AML-193 (cell line): ENCODE measurements at places on chromosomes 16 and 17.

DNA sequence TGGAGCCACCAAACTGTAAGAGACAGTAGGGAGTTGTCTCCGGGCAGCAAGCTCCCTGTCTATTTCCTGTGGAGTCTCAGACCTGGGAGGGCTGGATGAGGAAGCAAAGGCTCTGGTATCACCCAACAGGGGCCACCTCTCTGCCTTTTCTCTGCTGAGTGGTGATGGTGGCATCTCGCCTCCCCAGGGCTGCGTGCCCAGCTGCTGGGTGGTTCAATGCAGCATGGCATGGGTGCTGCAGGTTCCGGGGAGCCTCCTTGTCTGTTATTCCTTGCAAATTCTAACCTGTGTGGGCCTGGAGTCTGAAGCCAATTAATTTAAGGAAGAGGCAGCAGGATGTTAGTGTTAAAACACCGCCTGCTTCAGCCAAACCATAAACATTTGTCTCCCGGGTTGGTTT is 78.2 kb downstream of the CCDC182 start:
- DNase-seq, result no peak

DNA sequence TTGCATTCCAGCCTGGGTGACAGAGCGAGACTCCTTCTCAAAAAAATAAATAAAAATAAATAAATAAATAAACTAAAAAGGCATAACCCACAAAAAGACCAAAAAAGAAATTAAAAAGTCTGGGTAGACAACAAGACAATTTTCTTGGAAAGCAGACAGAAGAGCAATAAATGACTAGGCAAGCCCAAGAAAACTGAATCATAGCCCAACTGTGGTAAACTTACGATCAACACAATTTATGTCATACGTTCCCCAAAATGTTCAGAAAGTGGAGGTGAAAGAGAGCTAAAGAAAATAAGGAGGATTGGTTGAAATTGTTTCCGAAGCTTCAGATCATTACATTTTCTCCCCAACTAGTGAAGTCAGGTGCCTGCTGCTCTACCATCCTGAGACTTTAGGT is 31.3 kb upstream of the C17orf78 start:
- no peak for DNase-seq

- DNase-seq, result peak; percentile 89
Observed at GRCh38 chr16:11105038-11105903, 150.7 kb downstream of the SOCS1 start.

DNA sequence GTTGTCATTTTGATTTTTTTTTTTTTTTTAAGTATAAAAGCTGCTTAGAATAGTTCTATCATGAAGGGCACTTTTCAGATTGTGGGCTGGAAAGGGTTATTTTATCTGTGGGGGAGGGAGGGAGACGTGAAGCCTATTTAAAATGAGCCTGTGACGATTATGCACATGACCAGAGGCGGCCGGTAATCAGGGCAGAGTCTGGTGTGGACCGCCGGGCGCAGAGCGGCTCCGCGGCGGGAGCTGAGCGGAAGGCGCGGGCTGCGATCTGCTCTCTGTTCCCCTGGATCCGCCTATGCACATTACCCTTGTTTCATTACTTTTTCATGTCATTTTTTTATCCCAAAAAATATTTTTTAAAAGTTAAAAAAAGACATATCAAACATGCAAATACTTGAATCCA is 23.5 kb downstream of the TMC6 start:
- DNase-seq, result no peak

- peak; percentile 32 for DNase-seq
Observed at GRCh38 chr16:89363621-89364393, 126.6 kb downstream of the ANKRD11 start.

GRCh38 chr16:11010575-11011221 is 66.3 kb downstream of the CLEC16A start:
- no peak for DNase-seq

DNA sequence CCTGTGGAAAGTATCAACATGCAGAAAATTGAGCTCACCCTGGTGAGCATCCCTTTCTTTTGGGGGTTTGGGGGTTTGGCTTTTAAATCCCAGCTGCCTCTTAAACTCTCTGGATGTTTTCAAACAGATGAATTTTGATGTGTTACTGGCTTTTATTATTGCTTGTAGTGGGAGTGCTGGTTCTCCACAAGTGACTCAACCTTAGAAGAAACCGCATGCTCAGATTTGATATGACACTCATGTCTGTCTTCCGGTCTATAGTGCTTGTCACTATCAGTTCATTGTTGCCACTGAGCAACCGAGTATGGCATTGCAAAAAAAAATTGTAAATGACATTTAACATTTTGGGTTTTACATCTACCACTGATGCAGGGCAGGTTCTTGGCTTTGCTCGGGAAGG is 104.5 kb downstream of the HS3ST4 start:
- DNase-seq, result no peak

- DNase-seq, result no peak
Observed at GRCh38 chr16:8863594-8864424, 5.0 kb downstream of the CARHSP1 start.

- DNase-seq, result no peak
Observed at GRCh38 chr17:42781639-42782165, 1.3 kb downstream of the WNK4 start.

DNA sequence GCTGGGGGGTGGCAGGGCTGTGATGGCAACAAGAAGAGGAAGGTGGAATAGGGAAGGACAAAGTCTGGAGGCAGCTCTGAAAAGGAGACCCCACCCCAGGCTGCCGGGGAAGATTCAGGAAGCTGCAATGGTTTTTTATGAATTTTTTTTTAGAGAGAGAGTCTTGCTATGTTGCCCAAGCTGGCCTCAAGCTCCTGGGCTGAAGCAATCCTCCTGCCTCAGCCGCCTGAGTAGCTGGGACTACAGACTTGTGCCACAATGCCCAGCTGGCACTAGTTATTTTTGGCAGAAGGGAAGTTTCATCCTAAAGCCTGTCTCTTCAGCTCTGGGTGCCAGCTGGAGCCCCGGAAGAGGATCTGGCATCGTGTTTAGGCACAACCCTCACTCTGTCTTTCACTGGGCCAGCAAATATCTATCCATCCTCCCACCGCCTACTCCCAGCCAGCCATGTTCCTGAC is 1.3 kb upstream of the CES3 start:
- DNase-seq, result no peak

DNA sequence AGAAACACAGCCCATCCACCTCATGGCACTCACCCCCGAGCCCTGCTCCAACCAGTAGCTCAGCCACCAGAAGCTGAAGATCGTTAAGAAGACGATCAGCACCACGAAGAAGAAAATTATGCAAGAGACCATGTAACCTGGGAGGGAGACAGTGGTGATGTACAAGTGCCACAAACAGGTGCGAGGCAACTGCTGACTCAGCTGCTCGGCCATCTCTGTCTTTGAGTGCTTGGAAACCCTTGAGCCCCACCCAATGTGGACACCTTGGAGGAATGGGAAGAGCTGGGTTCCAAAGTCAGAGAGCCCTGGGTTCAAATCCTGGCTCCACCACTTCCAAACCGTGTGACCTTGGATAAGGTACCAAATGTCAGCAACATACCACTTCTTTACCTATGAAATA is 38.1 kb upstream of the ABCC12 start:
- DNase-seq, result no peak

DNA sequence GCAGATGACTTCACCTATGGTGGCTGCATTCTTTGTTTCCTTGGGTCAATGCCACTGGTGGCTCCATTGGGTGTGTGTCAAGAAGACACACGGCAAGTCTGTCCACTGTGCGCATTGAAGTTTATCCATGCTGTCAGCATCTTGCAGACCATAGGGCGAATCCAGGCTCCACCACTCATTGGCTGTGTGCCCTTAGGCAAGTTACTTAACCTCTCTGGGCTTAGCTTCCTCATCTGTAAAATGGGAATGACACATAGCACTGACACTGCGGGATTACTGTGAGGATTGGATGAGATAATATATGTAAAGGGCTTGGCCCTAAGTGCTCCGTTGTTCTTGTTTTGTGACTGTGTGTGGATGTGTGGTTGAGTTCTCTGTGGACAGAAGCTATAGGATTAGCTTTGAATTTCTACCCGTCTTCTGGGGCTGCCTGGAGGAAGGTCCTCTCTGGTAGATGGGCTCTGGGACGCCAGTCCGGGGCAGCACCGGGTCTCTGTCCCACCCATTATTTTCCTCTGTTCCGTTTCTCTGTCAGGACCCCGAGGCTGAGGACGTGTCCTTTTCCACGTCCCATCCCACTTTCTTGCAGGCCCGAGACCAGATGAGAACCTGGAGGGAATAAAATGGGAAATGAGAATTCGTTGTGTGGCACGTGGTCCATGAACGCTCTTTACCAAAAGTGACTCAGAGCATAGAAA is 178.4 kb downstream of the IRF8 start:
- DNase-seq, result no peak

DNA sequence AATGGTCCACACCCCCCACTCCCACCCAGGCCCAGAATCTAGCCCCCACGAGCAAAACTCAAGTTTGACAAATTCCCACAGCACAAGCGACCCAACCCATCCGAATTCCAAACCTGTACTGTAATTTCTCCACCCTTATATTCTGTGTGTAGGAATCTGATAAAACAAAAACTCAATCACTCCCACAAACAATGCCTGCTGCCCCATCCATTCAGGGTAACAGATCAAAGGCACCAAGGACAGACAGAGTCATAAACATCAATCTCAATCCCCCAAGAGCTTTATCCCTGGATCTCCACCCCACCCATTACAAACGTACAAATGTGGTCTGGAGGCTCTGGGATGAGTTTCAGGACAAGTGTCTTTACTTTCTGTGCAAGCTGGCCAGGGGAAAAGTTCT is 157.8 kb downstream of the AXIN2 start:
- no peak for DNase-seq

- no peak for DNase-seq
Observed at GRCh38 chr16:28882551-28883160, 4.4 kb downstream of the ATP2A1 start.

GRCh38 chr17:20092973-20093626 is 83.9 kb downstream of the SPECC1 start:
- no peak for DNase-seq

DNA sequence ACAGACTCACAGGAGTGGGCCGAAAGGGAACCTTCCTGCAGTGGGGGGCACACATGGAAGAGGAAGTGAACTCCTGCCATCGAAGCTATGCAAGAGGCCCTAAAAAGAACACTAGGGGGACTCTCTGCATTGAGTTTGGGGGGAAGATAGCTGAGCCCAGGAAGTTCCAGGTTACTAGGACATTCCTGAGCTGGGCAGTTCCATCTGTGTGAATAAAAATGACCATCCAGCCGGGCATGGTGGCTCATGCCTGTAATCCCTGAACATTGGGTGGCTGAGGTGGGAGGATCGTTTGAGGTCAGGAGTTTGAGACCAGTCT is 211.8 kb downstream of the ZNF423 start:
- no peak for DNase-seq

GRCh38 chr16:642189-643049 is 791 bp downstream of the MCRIP2 start:
- peak; percentile 83 for DNase-seq

GRCh38 chr17:19534562-19535149 is 1.0 kb downstream of the SLC47A1 start:
- no peak for DNase-seq

GRCh38 chr16:14196011-14196410 is 124.9 kb downstream of the MRTFB start:
- no peak for DNase-seq

DNA sequence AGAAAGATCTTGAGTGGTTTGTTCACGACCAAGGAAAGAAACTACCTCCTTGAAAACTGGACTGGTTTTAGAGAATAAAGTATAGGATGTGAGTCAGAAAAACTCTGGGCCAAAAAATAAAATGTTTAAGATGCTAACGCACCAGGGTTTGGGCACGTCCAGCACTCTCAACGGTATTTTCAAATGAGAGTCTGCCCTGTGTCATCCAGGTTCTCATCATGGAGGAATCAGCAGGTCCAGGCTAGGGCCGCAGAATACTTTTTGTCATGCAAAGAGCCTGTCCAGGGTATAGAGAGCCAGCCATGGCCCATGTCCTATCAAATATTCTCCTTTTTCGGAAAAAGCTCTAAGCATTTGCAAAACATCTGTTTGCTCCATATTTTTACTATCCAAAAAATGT is 2.4 kb downstream of the NXN start:
- DNase-seq, result no peak

DNA sequence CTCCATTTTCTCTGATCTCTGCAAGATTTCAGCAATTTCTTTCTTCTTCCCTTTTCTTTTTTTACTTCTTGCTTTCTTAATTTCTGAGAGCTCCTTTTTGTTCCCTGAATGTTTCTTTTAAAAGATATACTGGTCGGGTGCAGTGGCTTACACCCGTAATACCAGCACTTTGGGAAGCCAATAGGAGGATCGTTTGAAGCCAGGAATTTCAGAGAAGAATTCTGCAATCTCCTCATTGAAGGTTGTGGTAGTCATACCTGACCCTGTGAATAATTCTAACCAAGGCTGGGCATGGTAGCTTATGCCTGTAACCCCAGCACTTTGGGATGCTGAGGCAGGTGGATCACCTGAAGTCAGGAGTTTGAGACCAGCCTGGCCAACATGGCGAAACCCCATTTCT is 15.6 kb upstream of the ABCC1 start:
- DNase-seq, result no peak

GRCh38 chr17:43517615-43518386 is 28.3 kb downstream of the ETV4 start:
- no peak for DNase-seq

DNA sequence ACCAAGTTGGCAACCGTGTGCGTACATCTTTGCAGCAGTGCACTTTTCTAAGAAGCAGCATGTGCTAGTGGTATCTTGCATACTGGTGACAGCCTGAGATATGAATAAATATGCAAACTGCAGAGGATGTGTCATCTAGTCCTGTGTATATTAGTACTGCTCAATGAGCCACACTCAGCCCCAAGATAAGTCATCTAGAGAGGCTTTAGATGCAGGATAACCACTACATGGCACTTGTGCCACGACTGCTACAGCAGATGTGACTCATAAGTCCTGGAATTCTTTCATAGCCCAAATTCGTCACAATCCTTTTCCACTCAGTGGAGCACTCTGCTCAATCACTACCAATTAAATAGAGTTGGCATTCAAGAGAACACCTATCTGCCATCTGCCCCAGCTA is 171.5 kb downstream of the AXIN2 start:
- no peak for DNase-seq
